ENCODE measurements at places on chromosomes 3 and 15.

DNA sequence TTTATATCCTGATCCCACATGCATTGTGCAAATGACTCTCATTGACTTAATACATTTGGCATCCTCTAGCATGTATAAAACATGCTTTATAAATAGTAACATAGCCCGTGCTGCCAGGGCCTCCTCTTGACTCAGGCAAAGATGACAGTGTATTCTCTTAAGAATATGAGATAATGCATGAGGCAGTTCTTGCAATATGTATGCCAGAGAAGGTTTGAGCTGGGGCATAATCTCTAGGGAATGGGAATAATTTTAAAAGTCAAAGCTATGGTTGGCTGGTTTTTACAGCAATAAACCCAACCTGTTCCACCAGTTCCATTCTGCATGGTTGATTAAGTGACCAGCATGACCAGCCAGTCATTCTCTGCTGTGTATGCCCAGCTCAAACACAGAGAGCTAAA is 179.0 kb upstream of the PFN2 start:
- no peak for DNase-seq

DNA sequence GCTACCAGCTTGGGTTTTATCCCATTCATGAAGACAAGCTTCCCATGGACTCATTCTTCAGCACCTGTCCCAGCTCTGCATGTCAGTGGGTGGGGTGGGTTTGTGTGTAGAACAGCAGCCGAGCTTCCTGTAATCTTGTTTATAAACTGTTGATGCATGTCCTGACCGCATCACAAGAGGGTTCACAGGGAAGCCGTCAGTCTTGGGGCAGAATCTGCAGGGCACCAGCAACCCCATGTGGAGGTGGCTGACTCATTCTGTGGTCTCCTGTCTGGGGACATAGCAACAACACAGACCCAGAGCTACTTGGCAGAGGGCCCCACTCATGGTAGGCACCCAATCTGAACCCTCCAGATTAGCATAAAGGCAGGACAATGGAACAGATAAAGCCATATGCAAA is 35.6 kb downstream of the DAPK2 start:
- peak; percentile 97 for DNase-seq

DNA sequence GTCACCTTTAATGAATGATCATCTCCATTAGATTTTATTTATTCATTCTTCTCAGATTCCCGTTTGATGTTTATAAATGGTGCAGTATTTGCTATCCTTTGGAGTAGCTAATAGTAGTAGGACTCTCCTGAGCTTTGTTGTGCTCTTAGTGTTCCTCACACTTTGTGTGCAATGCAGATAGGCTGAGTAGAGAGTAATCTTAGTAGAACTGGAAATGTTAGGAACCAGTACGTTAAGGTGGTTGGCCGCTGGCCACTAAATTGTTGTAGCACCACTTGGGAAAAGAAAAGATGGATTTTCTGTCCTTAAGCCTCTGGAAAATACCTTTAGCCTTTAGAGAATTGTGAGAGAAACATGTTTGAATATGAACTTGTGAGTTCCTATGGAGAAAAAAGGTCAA is 19.9 kb upstream of the EBLN2 start:
- DNase-seq, result no peak

- no peak for DNase-seq
These were observed 17.1 kb downstream of the MAGEF1 start for GRCh38 chr3:184694716-184695115.

GRCh38 chr3:45236964-45237363 is 10.9 kb upstream of the TMEM158 start:
- DNase-seq, result no peak

- DNase-seq, result no peak
These were observed 125.6 kb downstream of the PLOD2 start for GRCh38 chr3:146035366-146035765.

DNA sequence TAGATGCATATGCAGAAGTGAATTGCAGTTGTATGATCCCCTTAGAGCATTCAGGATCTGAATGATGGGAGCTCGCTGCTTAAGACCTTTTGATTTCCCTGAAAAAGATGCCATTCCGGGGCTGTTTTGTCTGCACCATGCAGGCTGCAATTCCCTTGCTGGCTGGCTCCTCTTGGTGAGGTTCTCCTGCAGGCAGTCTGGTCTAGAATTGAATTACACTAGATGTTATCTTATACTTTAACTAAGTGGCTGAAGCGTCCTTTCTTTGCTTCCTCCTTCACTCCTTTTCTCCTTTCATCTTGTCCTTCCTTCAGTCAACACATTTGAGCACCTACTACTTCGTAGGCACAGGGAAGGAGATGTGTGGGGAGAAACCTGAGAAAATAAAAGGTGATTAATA is 18.6 kb upstream of the MYZAP start:
- no peak for DNase-seq

DNA sequence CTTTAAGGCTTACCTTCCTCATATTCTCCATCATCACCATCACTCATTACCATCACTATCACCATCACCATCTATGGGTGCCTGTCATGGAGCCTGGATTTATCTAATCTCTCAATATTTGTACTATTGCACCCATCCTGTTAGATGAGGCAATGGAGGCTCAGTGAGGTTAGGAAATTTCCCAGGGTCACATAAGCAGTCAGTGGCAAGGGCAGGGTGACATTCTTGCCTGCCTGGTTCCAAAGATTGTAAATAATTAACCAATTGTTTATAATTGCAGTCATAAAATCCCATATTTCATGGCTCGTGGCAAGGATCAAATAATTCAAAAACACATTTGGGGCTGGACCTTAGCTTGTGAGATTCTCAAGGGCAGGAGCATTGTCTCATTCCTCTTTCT is 55.2 kb downstream of the MGLL start:
- no peak for DNase-seq

DNA sequence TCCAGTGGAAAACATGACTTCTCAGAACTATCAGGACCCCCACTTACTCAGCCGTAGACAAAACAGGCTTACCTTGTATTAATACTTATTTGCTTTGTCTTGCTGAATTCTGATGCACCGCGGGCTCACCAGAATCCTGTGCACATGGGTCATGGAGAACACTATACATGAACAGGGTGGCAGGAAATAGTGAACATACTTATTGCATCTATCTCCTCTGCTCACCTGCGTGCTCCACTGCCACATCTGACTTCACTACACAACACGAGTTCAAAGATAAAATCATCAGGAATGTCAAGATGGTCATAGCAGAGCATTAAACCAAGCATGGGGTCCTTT is 10.7 kb upstream of the MAPK6 start:
- no peak for DNase-seq

- DNase-seq, result no peak
These were observed 6.5 kb downstream of the KLHL18 start for GRCh38 chr3:47288966-47289910.

DNA sequence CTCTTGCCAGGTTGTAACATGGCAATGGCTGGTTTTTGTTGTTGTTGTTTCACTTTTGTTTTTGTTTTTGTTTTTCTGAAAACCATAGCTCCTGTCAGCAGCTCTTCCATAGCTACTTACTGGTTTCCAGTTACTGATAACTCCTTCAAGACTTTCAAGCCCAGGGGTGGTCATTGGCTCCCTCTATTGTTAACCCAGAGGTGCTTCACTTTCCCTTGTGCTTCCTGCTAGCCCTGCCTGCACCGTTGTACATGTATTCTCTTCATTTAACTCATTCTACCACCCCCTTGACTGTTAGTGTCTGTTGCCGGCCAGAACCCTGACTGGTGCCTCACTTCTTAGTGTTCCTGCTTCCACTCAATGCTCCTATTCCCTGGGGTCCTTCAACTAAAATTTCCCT is 4.2 kb upstream of the TRAT1 start:
- no peak for DNase-seq

GRCh38 chr3:150317469-150317868 is 90.6 kb upstream of the TSC22D2 start:
- DNase-seq, result no peak

- no peak for DNase-seq
These were observed 54.0 kb downstream of the NR1D2 start for GRCh38 chr3:23999012-23999641.

- DNase-seq, result no peak
These were observed 8.3 kb upstream of the USP8 start for GRCh38 chr15:50415752-50416404.

DNA sequence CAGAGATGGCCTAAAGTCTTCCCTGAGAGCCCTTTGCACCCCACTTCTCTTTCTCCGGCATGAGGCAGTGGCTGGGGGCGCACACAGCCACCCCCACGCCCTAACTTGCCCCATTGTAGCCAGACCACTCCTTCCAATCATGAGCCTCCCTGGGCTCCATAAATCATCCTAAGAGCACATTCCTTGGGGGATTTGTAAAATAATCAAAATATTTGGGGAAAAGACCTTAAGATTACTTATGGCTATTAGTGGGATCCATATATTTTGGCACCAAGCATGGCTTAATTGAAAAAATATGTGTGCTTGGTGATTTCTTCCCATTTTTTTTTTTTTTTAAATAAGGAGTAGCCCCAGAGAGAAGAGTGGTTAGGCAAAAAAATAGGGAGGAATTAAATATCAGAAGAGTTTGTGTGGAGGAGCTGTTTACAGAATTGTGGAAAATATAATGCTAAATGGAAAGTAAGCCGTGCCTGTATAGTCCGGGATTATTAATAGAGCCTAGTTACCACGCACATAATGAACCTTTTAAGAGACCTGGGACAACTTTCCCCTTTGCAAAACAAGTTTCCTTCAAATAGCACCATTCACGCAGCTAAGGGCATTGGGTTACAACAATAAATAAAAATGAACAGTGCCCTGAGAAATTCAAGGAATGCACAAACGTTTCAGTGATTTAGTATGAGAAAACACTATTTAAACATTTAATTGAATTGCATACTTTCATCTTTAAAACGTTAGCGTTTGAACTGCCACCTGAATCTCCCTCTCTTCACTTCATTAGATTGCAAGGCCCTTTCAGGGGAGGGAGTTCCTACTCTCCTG is 46.1 kb downstream of the SMAD6 start:
- no peak for DNase-seq

DNA sequence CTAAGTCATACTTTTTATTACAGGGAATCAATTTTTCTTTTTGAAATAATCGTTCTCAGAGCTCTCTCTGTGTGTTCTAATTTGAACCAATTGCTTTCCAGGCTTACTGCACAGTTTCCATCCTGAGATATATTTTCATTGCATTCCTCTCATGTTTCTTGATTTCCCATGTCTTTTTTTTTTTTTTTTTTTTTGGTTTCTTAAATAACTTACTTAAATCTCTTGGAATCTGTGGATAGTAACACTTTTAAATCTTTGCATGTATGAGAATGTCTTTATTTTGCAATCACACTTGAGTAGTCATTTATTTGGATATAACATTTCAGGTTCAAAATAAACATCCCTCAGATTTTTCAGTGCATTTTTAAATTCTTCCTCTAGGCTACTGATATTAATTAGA is 14.5 kb upstream of the ABTB1 start:
- DNase-seq, result no peak

GRCh38 chr3:5194801-5195509 is 7.4 kb downstream of the EDEM1 start:
- DNase-seq, result peak; percentile 56

- no peak for DNase-seq
These were observed 951.3 kb downstream of the ZPLD1 start for GRCh38 chr3:103385961-103386656.

GRCh38 chr3:66997560-66998112 is 471 bp upstream of the KBTBD8 start:
- DNase-seq, result no peak

GRCh38 chr3:103169289-103169688 is 734.5 kb downstream of the ZPLD1 start:
- DNase-seq, result no peak

GRCh38 chr15:94487635-94488034 is 256.3 kb downstream of the MCTP2 start:
- no peak for DNase-seq

DNA sequence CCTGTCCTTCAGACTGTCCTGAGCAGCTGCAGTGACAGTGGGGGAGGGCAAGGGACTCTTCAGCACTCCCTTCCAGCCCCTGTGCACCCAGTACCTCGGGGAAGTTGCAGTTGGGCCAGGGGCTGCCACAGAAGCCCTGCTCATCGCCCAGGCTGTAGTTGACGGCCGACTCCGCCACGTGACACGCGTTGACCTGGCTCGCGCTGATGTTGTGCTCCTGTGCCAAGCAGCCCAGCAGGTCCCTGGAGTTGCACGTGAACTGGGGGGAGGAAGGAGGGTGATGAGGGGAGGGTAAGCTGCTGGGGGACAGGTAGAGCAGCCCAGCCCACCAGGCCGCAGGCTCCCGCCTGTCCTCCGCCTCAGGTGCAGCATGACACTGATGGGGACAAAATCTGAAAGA is 101.2 kb downstream of the SEC22A start:
- DNase-seq, result no peak

DNA sequence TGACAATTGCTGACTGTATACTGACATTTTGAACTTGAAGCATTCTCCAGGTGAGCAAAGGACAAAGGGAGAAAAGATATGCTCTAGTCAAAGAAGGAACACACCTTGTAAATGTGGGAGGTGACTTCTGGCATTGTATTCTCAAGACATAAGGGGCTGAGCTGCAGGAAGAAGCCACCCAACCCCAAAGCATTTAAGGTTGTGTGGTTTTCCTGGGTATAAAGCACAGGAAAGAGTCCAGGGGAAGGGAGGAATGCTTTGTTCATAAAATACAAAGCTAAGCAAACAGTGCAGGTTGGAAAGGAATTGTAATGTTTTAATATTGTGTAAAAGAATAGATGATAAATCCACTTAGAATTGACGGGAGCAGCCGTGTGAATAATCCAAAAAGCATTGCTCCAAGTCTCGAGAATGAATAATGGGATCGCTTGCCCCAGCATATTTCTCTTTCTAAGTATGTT is 102.4 kb upstream of the LRIG1 start:
- no peak for DNase-seq
